ENCODE measurements at places on chromosomes 5 and 9. TPM values are rescaled to one million over a fixed set of nuclear protein-coding genes. Genes with fewer than 3 reads are reported as not detected.

- DNase-seq: no peak
These were observed 37.4 kb downstream of the C9orf50 start for GRCh38 chr9:129583308-129584038.

HCN1 gene
- not detected for total RNA-seq

TMOD1 gene
- total RNA-seq: 164 TPM

CNTFR gene
- total RNA-seq: 1.7 TPM

KIF27 gene
- total RNA-seq: 2.9 TPM

PLAC8L1 gene
- 0.98 TPM for total RNA-seq

DNA sequence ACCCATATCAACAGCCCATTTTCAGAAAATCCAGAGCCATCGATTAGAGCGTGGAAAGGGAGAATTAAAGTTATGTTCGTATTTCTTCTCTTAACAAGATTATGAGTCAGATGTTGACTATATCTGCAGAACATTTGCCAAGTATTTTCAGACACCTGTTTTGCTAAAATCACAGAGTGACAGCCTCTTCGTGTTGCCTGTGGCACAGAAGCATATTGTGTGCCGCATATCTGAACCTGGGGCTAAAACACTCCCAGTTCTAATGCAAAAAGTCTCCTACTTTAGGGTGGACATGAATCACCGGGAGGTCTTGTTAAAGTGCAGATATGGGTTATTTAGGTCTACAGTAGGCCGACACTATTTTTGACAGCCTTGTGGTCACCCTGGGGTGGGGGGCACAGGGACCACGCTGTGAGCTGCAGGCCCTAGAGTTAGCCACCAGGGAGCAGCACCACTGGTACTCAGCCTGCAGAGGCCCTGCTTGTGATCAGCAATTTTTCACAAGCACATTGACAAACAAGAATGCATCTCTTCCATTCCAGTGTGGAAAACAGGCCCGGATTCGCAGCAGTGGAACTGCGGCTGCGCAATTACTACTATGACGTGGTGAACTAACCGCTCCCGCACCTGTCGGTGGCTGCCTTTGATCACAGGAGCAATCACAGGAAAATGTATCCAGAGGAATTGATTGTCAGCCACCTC is 93.5 kb downstream of the SYK start:
- no peak for DNase-seq

GRCh38 chr9:110543631-110544051 is 35.9 kb downstream of the SVEP1 start:
- DNase-seq: peak; percentile 25

C9orf153 gene
- total RNA-seq: 0.72 TPM

DNA sequence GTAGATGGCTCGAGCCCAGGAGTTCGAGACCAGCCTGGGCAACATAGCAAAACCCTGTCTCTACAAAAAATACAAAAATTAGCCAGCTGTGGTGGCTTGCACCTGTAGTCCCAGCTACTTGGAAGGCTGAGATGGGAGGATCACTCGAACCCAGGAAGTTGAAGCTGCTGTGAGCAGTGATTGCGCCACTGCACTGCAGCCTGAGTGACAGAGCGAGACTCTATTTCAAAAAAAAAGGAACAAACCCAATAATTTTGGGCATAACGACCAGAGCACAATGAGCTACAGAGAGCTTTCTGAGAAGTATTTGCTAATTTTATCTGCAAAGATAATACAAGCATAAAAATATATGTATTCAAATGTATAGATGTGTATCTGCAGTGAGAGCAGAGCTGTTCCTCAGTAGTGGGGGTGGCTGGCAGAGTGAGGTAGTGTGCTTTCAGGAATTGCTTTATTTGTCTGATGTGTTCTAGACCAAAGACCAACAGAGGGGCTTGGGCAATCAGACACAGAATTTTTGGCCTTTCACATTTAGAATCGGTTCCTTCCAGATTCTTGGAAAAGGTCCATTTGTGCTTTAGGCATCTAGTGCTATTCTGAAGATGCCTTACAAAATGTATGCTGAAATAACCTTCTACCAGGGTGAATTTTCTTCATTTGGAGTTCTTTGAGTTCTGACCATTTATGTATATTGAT is 5.2 kb downstream of the DOCK8 start:
- DNase-seq: no peak

ACO1 gene
- 60.7 TPM for total RNA-seq

MAST4 gene
- 79.7 TPM for total RNA-seq

PCDHGB4 gene
- total RNA-seq: 10.9 TPM

SPINK4 gene
- not detected for total RNA-seq

ACOT12 gene
- not detected for total RNA-seq

LIX1 gene
- not detected for total RNA-seq

C5orf58 gene
- total RNA-seq: not detected

SPAAR gene
- total RNA-seq: 14.4 TPM
